ENCODE measurements at places on chromosomes 11 and 22.

- DNase-seq: no peak
Observed at GRCh38 chr11:22809893-22810292, 19.7 kb downstream of the SVIP start.

- DNase-seq: no peak
Observed at GRCh38 chr11:70642266-70642665, 243.9 kb downstream of the CTTN start.

- DNase-seq: no peak
Observed at GRCh38 chr11:75602951-75603350, 40.9 kb downstream of the SERPINH1 start.

GRCh38 chr11:112745973-112746372, 215.2 kb upstream of the NCAM1 start:
- DNase-seq: no peak

DNA sequence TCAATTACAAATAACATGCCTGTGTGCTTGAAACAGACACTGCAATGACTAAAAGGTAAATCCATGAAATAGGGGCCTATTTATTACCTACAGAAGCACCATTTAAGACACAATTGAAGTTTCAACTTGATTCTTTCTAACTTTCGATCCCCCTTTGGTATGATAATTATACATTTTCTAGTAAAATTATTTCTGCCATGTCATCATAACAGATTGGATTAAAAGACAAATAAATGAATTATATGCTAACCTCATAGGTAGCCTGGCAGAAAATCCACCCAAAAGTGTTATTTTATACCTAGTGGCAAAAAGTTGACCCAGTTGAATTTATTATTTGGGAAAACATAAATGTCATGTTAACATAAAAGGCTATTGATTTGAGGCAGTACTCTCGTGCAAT, 241.1 kb downstream of the RAB38 start:
- no peak for DNase-seq

DNA sequence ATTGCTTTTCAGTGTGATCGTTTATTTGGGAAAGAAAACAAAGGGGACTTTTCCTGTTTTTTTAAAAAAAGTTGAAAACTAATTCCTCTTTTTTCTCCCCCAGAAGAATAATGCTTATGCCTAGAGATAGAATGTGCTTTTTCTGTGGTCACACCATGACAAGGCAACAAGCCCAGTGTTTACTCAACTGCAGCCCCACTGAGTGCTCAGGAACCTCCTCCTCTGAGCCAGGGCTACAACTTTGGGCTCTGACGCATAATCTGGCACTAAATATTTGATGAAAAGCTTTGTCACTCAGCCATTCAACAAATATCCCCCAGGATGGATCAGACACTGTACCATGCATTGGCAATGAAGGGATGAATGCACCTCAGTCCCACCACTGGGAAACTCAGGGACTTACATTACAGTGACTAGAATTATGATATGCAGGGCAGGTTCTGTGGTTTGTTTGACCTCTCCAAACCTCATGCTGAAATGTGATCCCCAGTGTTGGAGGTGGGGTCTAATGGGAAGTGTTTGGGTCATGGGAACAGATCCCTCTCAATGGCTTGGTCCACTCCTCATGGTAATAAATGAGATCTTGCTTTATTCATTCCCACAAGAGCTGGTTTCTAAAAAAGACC, 155.9 kb downstream of the CCDC34 start:
- DNase-seq: no peak

DNA sequence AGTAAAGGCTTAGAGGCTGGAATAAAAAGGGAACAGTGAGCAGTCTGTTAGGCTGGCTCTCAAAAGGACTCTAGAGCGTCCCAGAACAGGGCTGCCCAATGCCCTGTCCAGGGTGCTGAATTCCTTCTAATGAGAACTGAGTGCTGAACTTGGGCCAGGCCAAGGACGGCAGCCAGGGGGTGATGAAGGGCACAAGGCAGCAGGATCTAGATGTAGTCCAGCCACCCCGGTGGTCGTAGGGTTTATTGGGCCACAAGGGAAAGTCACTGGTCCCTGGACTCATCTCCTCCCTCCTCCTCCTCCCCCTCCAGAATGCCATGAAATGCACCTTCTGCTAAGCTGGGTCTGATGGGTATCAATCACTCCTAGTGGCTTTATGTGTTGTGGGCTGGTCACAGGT, 19.2 kb downstream of the NPTXR start:
- peak; percentile 78 for DNase-seq

- DNase-seq: no peak
Observed at GRCh38 chr11:14622223-14622954, 21.2 kb upstream of the PDE3B start.

DNA sequence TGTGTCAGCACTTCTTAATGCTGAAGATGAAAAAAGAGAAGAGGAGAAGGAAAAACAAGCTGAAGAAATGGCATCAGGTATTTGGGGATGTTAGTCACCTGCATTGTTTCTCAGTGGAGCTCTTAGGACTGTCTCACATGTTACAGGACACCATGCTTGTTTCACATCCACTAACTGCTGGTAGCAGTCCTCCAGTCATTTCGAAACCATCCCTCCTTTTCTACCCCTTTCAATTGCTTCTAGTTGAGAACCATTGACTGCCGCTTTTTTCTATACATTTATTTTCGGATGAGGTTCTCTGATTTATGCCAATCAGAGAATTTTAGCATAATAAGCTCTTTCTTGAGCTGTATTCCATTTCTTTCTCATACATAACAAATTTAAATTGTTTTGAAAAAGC, 21.5 kb downstream of the BIRC2 start:
- no peak for DNase-seq

DNA sequence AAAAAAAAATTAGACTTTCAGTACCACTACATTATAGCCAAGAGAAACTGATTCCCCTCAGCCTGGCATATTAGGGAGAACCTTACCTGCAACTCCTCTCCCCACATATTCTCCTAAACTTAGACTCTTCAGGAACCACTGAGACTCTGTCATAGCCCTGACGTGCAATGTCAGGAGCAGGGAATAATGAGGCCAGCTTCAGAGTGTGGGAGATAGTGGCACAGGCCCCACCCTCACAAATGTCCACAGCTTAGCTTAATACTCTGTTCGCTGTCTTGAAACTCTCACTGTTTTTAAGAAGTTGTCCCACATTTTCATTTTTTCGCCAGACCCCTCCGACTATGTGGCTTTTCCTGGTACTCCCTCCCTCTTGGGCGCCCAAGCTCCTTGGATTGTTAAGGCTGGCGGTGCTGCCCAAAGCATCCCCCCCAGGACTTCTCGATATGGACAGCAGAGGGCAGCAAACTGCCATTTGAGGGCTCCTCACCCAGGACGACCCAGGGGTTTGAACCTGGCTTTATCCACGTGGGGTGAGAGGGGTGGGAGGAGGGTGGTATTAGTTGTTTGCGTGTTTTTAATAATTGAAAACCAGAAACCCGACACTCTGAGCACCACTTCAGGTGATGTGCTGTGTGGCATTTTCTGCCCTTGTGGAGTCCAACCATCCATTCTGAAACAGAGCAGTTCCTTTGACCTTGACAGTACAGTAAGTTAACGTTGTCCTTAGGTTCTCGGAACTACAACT, 45.2 kb upstream of the RASSF10 start:
- DNase-seq: peak; percentile 67

- no peak for DNase-seq
Observed at GRCh38 chr22:38069372-38070249, 12.4 kb downstream of the PICK1 start.

- no peak for DNase-seq
Observed at GRCh38 chr22:38793317-38793716, 626 bp downstream of the DNAL4 start.

DNA sequence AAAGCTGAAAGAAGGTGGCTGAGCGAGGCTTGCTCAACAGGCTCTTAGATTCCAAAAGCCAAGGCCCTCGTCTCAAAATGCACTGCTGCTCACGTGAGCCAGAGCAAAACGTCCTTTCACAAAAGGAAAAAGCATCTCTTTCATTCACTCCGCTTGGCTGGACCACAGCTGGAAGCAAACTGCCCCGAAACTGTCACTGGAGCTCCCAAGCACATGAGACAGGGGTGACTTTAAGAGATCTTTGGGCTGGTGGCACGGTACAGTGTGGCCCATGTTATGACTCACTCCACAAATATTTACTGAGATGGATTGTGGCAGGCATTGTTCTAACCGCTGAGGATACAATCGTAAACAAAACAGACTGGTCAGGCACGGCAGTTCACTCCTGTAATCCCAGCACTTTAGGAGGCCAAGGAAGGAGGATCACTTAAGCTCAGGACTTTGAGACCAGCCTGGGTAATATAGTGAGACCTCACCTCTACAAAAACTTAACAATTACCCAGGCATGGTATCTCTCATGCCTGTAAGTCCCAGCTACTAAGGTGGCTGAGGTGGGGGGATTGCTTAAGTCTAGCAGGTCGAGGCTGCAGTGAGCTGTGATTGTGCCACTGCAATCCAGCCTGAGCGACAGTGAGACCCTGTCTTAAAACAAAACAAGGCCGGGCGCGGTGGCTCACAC, 3.6 kb downstream of the PLA2G6 start:
- DNase-seq: no peak

DNA sequence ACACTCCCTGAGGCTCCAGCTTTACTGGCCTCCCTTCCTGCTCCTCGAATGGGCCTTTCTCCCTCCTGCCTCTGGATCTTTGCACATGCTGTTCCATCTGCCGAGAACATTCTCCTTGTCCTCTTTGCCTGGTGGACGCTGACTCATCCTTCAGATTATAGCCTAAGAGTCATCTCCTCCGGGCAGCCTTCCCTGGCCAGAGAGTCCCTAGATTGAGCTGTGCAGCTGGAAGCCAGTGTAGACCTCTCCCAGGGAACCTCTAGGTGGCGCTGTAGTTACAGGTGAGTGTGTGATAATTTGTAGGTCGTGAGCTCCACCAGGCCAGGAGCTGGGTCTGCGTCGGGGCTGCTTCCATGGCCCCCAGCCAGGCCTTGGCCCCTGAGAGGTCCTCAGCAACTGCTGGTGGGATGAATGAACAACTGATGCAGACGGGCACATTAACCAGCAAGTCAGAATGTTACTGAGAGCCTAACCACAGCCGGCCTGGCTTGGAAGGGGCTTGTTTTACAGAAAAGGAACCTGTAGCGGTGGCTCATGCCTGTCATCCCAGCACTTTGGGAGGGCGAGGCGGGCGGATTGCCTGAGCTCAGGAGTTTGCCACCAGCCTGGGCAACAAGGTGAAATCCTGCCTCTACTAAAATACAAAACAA, 8.7 kb downstream of the PNPLA5 start:
- DNase-seq: peak; percentile 63

- no peak for DNase-seq
Observed at GRCh38 chr11:96204366-96204659, 138.7 kb downstream of the MAML2 start.

- DNase-seq: no peak
Observed at GRCh38 chr11:20226933-20227332, 66.7 kb upstream of the DBX1 start.

DNA sequence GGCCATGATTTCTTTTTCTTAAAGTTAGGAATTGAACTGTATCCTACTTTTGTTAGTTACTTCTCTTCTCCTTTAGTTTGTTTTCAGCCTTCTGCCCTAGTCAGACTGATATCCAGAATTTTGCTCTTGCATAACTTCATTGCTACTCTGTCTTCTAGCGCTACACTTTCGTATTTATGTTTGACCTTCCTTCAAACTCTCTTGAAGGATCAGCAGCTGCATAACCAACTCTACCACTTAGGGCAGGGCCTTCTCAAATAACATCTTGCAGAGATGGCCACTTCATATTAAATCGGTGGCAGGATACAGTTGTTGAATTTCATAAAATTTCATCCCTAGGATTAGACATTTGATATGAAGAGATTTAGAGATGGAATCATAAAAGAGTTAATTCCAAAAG, 43.9 kb downstream of the KDM2A start:
- DNase-seq: no peak

- DNase-seq: no peak
Observed at GRCh38 chr11:59818572-59818971, 8.0 kb upstream of the MRPL16 start.

GRCh38 chr22:36658900-36659299, 44.7 kb downstream of the CACNG2 start:
- peak; percentile 16 for DNase-seq

- DNase-seq: no peak
Observed at GRCh38 chr22:39955675-39956074, 4.5 kb upstream of the TMA7B start.

DNA sequence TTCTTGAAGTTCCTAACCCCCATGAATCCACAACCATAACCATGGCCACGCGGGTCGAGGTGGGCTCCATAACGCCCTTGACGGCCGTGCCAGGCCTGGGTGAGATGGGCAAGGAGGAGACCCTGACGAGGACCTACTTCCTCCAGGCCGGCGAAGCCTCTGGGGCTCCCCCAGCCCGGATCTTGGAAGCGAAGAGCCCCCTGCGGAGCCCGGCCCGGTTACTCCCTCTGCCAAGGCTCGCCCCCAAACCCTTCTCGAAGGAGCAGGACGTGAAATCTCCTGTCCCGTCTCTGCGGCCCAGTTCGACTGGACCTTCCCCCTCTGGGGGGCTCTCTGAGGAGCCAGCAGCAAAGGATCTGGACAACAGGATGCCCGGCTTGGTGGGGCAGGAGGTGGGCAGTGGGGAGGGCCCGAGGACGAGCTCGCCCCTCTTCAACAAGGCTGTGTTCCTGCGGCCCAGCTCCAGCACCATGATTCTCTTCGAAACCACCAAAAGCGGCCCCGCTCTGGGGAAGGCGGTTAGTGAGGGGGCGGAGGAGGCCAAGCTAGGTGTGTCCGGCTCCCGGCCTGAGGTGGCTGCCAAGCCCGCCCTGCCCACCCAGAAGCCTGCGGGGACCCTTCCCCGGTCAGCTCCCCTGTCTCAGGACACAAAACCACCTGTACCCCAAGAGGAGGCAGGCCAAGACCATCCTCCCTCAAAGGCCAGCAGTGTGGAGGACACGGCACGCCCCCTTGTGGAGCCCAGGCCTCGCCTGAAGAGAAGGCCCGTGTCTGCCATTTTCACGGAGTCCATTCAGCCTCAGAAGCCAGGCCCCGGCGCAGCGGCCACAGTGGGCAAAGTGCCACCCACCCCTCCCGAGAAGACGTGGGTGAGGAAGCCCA, 75.7 kb downstream of the KIAA1671 start:
- no peak for DNase-seq

- no peak for DNase-seq
Observed at GRCh38 chr11:107669191-107669740, 42.6 kb downstream of the SLN start.

- no peak for DNase-seq
Observed at GRCh38 chr11:40882301-40882700, 577.2 kb downstream of the LRRC4C start.

GRCh38 chr11:44661311-44661717, 65.4 kb upstream of the TSPAN18 start:
- no peak for DNase-seq

- peak; percentile 49 for DNase-seq
Observed at GRCh38 chr22:19178065-19178656, 375 bp downstream of the SLC25A1 start.
